MV-4-11 (cell line): ENCODE measurements at places on chromosomes 2 and 18.

DNA sequence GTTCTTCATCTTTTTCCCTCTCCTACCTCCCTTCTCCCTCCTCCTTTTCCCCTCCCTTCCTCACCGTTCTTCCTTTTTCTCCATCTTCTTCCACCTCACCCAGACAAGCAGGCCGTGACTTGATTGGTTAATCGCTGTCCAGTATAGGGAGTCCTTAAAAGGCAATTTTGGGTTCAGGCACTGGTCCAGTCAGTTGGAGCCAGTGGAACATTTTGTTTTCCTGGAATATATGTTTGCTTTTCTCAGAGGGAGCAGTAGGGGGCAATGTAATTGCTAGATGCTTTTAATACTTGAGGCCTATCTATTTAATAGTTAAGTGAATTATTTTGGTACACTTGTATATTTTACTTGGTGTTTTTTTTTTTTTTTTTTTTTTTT is 15.0 kb downstream of the ELAC1 start:
- DNase-seq, result no peak

DNA sequence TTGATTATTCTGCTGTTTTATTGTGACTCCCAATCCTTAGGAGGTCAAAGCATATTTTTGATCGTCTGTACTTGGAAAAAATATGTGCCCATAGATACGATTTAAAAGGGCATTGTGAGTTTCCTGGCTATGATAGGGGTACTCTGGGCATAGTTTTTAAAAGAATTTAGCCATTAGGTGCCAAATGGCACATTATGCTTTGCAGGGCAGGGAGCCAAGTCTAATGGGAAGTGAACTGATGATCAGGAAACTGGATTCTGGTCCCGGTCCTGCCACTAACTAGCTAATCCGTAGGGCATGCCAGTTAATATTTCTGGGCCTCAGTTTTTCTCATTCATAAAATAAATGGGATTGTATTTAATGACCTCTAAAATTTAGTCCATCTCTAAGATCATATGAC is 189.3 kb downstream of the LTBP1 start:
- no peak for DNase-seq

- no peak for DNase-seq
Measured at GRCh38 chr2:215107216-215108056, 31.0 kb downstream of the ABCA12 start.

DNA sequence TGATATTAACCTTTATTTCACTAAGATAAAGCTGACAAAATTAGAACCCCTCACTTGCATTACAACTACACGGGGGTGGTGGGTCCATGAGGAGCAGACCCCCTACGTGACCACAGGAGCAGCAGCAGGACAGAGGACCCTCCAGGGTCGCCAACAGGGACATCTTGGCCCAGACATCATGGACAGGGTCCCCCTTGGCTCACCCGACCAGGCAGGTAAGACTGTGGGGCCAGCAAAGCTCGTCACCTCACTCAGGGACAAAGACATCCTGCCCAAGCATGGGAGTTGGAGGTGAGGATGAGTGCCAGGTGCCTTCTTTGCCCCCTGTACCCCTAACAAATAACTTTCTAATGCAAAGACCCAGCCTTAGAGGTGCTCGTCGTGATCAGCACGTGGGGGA is 111.3 kb upstream of the RAB6C start:
- DNase-seq, result no peak

GRCh38 chr2:237354892-237355291 is 59.1 kb downstream of the COL6A3 start:
- DNase-seq, result no peak

- DNase-seq, result no peak
Measured at GRCh38 chr18:77013811-77014521, 118.6 kb downstream of the MBP start.

- no peak for DNase-seq
Measured at GRCh38 chr2:83665894-83666293, 793.2 kb downstream of the SUCLG1 start.

GRCh38 chr18:37393221-37393827 is 172.3 kb downstream of the CELF4 start:
- no peak for DNase-seq

DNA sequence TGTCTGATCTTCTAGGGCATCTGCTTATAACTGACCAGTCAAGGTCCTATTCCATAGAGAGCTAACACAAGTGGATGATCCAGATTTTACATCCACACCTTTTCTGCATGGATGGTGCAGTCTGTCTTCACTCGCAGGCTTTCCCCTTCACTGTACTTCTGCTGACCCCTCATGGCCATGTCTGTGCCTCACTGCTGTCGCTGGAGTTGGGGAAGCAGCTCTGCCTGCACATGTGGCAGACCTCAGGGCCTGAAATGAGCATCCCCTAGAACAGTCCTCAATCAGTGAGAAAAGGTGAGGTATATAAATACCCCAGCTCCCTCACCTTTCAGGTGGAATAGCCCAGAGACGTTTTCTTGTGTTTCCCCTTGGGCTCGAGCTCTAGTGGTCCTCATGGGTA is 233.8 kb downstream of the ANKRD36B start:
- no peak for DNase-seq

GRCh38 chr2:155830351-155830750 is 502.2 kb downstream of the NR4A2 start:
- DNase-seq, result no peak

DNA sequence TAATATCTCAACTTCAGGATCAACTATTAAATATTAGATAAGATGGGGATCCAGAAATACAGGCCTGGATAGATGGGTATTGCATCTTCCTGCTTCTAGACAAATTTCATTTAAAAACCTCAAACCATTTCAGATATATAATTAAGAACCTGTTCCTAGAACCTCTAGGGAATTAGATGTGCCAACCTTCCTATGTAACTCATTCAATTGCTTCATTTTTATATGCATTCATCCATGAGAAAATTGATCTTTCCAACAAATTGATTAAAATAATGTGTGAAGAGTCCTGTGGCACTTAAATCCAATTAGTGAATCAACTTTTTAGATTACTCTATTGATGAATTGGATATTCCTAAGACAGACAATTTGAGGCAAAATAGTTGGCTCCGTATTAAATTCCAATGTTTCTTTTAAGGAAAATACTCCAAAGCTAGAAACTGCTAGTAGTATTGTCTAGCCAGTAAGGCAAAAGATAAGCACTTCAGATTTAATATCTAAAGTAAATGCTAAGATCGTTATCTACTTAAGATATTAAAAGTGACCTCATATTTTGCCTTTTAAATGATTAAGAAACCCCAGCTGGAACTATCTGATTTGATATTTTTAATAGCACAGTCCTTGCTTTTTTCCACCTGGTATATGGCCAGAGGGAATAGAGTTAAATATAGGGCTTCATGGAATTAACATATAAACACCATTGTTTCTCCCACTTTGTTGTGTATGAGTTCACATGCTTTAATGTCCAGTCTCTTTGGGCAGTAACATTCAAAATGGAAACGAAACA is 35.8 kb downstream of the DARS1 start:
- DNase-seq, result no peak

- no peak for DNase-seq
Measured at GRCh38 chr2:171081649-171082111, 79.0 kb downstream of the TLK1 start.

- DNase-seq, result no peak
Measured at GRCh38 chr2:233025706-233026105, 6.8 kb upstream of the NEU2 start.

DNA sequence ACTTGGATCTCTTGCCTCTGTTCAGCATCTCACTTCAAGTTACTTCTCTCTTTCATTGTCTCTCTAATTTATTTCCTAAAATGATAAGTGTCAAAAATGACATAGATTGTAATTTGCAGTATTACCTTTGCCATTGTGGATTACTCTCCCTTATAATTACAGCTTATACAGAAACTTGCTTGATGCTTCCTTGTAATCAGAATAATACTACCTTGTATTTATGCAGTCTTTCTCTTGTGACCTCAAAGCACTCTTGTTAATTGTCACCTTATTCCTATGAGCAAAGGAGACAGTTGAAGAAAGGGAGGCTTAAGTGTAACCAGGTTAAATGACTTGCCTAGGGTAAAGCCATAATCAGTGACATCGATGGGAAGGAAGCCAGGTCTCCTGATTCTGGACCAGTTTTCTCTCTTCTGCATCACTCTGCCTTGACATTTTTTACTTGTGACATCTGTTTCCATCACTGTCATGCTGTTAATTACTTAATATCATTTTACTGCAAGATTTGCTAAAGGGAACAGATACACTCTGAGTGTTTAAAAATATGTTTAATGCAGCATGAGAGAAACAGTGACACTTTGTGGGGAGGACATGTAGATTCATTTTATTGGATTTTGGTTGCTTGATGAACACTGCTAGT is 388.6 kb downstream of the PARD3B start:
- no peak for DNase-seq

- no peak for DNase-seq
Measured at GRCh38 chr2:120904830-120905234, 169.2 kb downstream of the GLI2 start.

DNA sequence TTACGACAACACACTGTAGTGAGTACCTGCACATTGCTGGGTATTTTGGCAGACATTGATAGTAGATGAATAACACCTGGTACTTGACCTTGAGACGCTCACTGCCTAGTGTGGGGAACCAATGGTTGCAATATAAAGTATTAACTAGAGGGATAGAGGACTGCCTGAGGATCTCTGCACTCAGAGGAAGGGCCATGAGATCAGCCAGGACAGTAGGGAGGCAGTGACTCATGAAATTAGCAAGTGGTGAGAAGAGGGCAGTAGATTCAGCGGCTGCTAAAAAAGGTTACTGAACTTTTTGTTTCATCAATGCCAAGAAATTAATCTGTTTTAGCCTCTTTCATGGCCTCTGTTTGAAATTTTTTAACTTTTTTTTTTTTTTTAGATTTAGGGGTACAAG is 250.8 kb upstream of the TCF4 start:
- no peak for DNase-seq

- DNase-seq, result no peak
Measured at GRCh38 chr2:17790536-17790935, 25.7 kb upstream of the MSGN1 start.

GRCh38 chr2:171390941-171391516 is 42.8 kb downstream of the METTL8 start:
- DNase-seq, result peak; percentile 45

- peak; percentile 83 for DNase-seq
Measured at GRCh38 chr2:231642631-231643494, 50.2 kb downstream of the TEX44 start.

DNA sequence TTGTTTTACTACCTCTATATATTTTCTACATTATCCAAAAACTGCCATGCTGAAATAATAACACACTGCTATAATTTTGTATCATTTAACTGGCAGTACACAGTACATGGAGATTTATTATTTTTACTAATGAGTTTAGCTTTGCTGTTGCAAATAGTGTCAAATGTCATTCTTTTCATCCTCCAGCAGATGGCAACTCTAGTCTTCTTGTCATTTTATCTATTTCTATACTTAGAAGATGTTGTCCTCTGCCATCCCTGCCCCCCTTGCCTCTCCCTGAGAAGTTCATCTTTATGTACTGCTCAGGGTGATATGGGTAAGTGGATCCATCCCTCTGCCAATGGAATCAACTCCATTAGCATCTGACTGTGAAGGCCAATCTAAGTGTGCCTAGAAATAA is 21.7 kb upstream of the LRRTM1 start:
- no peak for DNase-seq

DNA sequence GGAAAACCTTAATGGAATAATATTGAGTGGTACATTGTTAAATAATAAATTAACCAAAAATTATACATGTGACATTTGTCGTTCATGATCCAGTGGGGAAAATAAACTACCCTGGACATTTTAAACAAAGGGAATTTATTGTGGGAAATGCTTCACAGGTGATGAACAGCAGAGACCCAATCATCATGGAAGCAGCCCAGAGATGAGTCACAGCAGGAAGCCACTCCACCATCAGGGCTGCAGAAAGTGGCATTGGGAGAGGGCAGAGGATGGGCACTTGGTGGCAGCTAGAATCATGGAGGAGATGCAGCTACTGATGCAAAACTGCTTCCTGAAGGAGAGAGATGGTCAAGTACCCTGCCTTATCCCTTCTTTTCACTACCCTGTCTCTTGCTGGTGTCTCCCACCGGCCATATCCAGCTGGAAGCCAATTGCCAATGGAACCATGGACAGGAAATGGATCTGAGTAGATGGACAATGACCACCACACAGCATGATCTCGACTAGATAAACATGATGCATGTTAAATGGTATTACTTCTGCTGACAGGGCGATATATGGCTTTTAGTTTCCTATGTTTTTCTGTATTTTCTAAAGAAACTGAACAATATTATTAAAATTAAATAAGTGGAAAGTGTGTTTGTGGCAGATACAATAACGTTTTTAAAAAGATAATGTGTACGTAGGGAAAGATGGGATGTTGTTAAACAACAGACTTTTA is 139.8 kb downstream of the RPIA start:
- DNase-seq, result no peak

GRCh38 chr18:7139409-7139808 is 21.8 kb upstream of the LAMA1 start:
- DNase-seq, result no peak

- peak; percentile 68 for DNase-seq
Measured at GRCh38 chr2:46296840-46297545, at the start of gene EPAS1. Gene EPAS1 (plus strand): TSS chr2:46297407. CDS start chr2:46297912, 505 bp downstream.

GRCh38 chr2:231680992-231681852 is 27.1 kb upstream of the PTMA start:
- DNase-seq, result no peak

GRCh38 chr2:209236377-209236776 is 187.5 kb upstream of the MAP2 start:
- no peak for DNase-seq

DNA sequence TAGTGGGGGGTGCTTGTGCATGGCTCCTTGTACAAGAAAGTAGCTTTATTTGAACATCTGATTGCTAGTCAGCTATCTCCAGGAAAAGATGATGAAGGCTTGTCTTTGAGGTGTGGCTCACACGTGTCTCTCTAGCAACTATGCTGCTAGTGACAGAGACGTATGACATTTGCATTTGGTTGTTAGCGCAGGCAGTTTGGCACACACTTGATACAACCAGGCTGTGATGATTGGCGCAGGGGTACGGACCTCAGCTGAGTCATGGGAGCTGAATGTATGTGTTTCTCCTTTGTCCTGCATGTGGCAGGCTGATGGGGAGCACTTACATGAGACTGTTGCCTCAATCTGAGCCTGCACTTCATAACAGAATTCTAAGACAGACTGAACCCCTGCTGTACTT is 29.6 kb downstream of the PTCD3 start:
- DNase-seq, result no peak

DNA sequence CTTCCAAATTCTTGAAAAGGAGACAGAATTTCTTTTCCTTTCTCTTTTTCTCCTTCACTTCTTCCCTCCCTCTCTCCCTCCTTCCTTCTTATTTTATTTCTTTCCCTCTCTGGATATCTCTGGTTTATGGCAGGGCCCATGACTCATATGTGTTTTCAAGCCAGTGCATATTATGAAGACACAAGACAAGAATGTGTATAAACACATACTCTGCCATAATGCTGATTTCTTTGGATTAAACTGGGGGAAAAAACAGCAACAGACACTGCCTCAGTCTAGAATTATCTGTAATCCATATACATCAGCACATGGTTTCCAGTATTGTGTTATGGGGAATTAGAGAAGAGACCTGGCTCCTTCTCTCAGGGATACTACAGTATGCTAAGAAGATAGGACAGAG is 82.8 kb upstream of the CPO start:
- no peak for DNase-seq

GRCh38 chr2:58853420-58853819 is 612.3 kb upstream of the FANCL start:
- no peak for DNase-seq

- no peak for DNase-seq
Measured at GRCh38 chr18:74947417-74947816, 261.5 kb downstream of the PTGR3 start.

GRCh38 chr2:23698116-23698693 is 228.7 kb downstream of the ATAD2B start:
- no peak for DNase-seq

GRCh38 chr2:146597291-146597690 is 1247.5 kb upstream of the ACVR2A start:
- DNase-seq, result no peak
